ENCODE measurements at places on chromosomes 7 and 10. TPM values are rescaled to one million over a fixed set of nuclear protein-coding genes. Genes with fewer than 3 reads are reported as not detected.

GRCh38 chr10:85362401-85362800, 1004.2 kb downstream of the GRID1 start:
- DNase-seq, result no peak

DNA sequence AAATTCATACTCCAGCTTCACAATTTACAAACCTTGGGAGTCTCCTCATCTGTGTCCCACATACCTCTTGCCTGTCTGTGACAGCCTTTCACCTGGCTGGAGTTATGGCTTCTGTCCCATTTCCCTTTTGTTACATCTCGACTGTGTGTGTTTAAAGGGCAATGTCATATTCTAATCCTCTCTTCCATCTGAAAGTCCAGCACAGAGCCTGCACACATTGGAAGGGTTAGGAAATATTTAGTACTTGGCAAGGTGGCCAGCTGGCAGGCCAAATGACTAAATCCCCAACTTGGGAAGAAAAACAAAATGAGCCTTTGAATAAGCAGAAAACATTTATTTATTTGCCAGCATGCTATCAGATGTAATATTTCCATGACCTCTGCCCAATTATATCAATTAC, 120.1 kb upstream of the STK17A start:
- no peak for DNase-seq

GRCh38 chr7:35258868-35259522, 5.1 kb upstream of the TBX20 start:
- no peak for DNase-seq

- DNase-seq, result no peak
Measured at GRCh38 chr7:91608606-91609005, 271.9 kb downstream of the MTERF1 start.

- DNase-seq, result no peak
Measured at GRCh38 chr10:133185421-133185820, 25.4 kb downstream of the KNDC1 start.

GRCh38 chr10:100364735-100365391, 17.8 kb downstream of the SCD start:
- DNase-seq, result peak; percentile 60

DNA sequence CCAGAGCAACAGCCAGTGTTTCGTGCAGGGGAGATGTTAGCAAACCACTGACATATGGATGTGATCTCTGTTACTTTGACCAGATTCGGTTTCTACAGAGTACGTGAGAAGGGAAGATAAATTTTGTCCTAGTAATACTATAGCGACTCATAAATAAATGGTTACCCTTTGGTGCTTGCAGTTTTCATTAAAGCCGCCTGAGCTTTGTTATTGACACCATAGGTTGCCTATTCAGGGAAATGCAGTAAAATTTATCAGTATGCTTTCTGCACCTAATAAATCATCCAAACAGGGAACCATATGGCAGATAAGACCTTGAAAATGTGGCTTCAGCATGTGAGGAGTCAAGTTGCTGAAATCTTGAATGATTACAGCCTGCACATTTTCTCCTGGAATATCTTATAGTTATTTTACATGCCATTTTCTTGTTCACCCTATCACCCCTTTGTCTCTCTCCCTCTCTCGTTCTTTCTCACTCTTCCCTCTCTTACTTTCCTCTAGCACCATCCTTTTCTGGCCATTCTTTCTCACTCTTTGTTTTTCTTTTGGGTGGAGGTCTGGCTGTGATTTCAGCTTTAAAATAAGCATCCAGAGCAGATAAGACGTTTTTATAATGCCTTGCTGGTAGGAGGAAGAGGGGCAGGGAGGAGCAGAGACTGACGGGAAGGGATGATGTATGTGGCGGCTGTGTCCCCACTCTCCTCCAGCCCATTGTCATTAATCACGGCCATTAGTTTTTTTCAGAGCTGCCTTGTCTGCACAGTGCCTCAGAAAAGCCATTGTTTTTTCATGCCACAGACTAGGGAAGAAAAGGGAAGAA, 182.5 kb downstream of the LRMDA start:
- DNase-seq, result no peak

- DNase-seq, result no peak
Measured at GRCh38 chr10:133391761-133392518, 2.0 kb upstream of the MTG1 start.

DNA sequence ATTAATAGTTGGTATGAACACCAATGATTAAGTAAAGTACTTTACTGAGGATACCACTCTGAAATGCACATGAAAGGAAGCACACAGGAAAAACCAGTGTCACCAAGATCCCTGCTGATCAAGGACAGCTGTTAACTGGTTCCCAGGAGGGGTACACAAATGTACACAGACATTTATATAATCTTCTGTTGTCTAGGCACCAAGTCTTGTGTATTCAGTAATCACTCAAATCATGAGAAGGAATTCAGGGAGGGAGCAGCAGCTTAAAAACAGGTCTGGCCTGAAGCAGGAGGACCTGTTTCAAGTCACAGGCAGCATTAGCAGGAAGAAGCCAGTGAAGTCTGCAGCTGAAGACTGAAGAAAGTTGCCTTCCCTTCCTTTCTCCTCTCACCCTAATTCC, 18.7 kb downstream of the MPP7 start:
- DNase-seq, result no peak

- no peak for DNase-seq
Measured at GRCh38 chr7:15085366-15085765, 182.8 kb upstream of the DGKB start.

- DNase-seq, result no peak
Measured at GRCh38 chr10:51821045-51821444, 121.7 kb upstream of the CSTF2T start.

GRCh38 chr10:80471715-80472233, 17.7 kb downstream of the TSPAN14 start:
- no peak for DNase-seq

DNA sequence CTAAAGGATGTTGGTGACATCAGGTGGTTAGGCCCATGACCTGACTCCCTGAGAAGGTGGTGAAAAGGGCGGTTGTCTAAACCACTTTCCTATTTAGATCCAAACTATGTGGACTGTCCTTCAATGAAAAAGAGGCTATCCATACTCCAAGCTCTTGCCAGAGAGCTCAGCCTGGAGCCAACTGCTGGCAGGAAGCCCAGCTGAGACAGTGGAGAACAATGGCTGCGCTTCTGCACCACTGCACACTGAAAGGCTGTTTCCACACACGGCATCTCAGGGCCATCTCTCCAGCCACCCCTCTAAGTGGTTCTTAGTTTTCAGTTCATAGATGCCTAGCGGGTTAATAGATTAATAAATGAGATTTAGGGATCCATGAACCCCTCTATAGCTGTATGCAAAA, 488.8 kb upstream of the ZMIZ1 start:
- no peak for DNase-seq

DNA sequence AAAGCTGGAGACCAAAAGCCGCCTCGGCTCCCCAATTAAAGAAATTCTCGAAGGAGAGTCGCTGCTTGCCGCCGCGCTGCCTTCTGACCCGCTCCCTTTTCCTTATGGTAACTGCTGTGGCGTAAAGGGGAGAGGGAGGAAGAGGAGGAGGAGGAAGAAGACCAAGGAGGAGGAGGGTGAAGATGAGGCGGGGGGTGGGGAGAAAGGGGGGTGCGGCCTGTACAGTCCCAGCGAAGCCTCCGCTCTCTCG, 388 bp downstream of the CNOT4 start:
- DNase-seq, result peak; percentile 49

DNA sequence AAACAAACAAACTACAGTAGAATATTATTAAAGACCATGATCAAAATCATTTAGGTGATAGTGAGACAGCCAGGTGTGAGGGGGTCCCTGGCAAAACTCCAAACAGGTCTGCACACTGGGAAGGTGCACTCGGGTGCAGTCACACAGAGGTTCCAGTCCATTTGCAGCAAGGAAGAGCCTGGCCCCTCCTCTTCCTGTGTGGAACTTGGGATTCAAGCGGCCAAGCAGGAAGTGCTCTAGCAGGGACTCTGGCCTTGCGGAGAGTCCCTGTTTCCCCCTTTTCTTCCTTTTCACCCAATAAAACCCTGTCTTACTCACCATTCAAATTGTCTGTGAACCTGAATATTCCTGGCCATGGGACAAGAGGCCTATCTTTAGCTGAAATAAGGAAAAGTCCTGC, 181.8 kb downstream of the LRRTM3 start:
- DNase-seq, result no peak

- DNase-seq, result no peak
Measured at GRCh38 chr7:30413864-30414263, 64.7 kb downstream of the NOD1 start.

GRCh38 chr10:73991884-73992245, 6.1 kb upstream of the VCL start:
- no peak for DNase-seq

The CDC14C gene
- total RNA-seq, result under 0.01 TPM

The IQUB gene
- total RNA-seq, result 0.18 TPM

The MALRD1 gene
- total RNA-seq, result 1.1 TPM

The INTS15 gene
- total RNA-seq, result 6.1 TPM

The PRLHR gene
- total RNA-seq, result not detected

The SPACDR gene
- 1.1 TPM for total RNA-seq

The CFAP70 gene
- total RNA-seq, result 0.18 TPM

The SAMD9L gene
- total RNA-seq, result 6.4 TPM

Data from IMR-90 (cell line).